CD4-positive, alpha-beta T cell treated with Interleukin-17A for 4 hours (primary cell): ENCODE measurements at places on chromosomes 2 and 18.

DNA sequence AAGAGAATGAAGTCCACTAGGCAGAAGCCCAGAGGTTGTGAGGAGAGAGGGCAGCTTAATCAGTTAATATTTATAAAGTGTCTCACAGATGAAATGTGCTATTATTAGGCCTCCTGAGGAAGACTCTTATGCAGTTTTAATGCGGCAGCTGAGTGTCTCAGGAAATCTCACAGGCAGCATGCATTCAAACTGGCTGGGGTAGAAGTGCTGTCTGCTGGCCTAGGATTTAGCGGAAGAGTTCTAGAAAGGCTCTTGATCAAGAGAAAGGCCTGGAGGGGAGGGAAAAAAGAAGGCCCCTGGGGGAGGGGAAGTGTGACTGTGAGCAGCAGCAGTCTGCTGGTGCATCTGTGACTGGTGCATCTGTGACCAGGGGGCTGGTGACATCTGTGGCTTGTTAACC lies 133.0 kb downstream of the FSHR start:
- no peak for DNase-seq

DNA sequence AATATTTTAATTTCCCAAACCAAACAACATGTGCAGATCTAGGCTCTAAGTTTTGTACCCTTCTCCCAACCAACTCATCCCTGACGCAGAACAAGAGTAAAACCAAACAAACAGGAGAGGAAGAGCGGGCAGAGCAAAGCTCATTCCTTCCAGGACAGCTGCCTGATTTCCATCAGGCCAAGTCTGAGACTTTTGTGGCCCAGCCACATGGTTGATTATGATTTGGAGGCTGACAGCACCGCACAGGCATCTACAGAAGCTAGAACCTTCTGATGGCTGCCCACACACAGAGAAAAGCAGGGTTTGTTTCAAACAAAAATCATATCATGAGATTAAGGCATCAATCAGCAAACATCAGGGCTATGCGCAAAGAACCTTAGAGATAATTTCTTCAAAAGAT lies 262.6 kb downstream of the TNS1 start:
- no peak for DNase-seq

- DNase-seq = no peak
Measured at GRCh38 chr2:241584436-241584835, 25.9 kb downstream of the BOK start.

- DNase-seq = no peak
Measured at GRCh38 chr18:38520786-38521185, 955.2 kb upstream of the CELF4 start.

- peak; percentile 45 for DNase-seq
Measured at GRCh38 chr2:200585730-200586643, at the start of gene AOX1. AOX1 (plus strand) TSS chr2:200586014; CDS start chr2:200586109, 95 bp downstream.

DNA sequence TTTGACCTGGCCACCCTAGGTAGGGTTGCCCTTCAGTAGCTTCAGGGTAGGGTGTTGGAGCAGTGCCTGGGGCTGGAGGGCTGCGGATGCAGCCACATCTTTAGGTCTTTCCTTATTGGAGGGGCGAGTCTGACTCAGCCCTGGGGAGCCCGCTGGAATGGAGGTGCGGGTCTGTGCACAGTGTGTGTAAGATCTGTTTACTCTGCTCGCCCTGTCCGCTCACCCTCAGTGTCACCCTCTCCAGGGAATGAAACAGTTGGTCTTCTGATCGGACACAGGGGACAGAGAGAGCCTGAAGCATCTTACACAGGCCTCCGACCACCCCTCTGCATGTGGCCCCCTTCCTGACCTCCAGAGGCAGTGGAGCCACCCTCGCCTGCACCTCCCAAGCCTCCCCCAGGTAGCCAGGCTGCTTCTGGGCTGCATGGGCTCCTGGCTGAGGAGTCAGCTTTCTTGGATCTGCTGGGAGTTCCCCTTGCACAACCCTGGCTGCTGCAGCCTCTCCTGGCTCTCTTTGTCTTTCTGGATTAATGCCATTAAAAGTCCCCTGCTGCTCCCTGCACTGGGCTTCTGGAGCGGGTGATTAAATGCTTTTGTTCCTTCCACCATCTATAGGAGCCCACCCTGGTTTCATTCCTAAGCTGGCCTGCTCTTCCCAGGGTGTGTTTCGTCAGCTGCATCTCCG lies 82.6 kb downstream of the ASB1 start:
- no peak for DNase-seq

DNA sequence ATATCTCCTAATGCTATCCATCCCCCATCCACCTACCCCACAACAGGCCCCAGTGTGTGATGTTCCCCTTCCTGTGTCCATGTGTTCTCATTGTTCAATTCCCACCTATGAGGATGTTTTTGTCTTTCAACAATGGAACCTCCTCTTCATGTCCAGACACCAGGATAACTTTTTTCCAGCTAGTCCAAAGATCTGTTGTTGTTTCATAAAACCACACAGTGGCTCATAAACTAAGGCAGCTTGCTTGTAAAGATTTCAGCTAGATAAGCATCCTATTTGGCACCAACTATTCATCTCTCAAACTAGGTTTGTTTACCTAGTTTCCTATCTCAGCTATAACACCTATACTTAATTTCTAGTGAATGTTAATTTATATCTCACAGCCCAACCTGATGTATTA lies 937.7 kb downstream of the TRIB2 start:
- no peak for DNase-seq

- no peak for DNase-seq
Measured at GRCh38 chr2:223613017-223613950, 11.1 kb upstream of the SCG2 start.

DNA sequence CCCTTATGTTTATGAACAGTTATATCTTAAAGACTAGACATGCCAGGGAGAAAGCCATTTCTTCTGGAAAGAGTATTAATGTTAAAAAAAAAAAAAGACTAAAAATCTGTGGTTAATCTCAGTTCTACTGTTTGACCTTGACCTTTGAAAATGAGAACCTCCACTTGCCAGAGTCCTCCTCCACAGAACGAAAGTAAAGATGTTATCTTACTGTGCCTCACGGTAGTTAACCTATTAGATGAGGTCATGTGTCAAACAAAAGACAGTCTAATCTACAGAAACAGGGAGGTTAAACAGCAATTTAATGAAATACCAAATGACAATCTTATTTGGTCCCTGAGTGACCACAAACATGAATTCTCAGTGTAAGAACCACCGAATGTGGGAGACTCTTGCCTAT lies 51.2 kb downstream of the SLC14A2 start:
- no peak for DNase-seq

GRCh38 chr2:123045713-123046112 lies 979.4 kb upstream of the CNTNAP5 start:
- DNase-seq = no peak

GRCh38 chr2:146997488-146997887 lies 847.3 kb upstream of the ACVR2A start:
- no peak for DNase-seq

DNA sequence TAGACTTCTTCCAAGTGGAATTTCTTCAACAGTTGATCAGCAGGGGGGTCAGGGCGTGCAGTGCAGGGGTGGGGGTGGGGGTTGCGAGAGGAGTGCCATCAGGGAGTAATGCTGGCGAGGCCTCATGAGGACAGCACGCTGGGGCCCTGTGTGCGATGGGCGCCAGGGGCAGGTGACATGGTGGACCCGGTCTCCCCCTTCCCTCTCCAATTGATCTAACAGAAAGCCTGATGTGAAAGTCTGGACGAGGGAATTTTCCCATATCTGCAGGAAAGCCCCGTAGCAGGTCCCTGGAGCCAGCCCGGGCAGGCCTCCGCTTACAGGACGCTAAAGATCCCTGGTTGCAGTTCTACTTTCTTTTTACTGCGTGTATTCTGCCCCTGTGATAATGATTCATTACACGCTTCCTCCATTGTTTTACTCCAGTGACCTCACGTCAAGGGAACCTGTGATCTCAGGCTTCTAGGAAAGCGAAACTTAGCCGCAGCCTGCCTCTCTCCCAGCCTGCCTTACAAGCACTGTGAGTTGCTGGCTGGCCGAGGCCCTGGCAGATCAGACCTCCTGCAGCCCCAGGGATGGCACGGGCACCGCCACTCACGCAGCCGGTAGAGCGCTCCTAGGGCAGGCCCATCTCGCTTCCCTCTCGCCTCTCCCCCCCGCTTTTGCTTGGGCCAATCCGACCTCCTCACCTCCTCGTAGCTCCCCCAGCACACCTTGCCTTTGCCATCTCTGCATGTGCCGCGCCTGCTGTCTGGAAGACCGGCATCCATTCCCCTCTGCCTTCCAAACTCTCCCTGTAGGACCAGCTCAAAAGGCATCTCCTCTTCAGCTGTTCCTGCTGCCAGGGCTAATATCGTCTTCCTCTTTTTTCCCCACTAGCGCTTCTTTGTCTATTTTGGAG lies 19.2 kb downstream of the NEURL3 start:
- peak; percentile 79 for DNase-seq

GRCh38 chr18:79487183-79487800 lies 91.6 kb downstream of the NFATC1 start:
- DNase-seq = no peak

GRCh38 chr2:12819103-12819475 lies 102.4 kb downstream of the TRIB2 start:
- DNase-seq = no peak
